BJ (cell line): ENCODE measurements at places on chromosomes 2 and 18.

DNA sequence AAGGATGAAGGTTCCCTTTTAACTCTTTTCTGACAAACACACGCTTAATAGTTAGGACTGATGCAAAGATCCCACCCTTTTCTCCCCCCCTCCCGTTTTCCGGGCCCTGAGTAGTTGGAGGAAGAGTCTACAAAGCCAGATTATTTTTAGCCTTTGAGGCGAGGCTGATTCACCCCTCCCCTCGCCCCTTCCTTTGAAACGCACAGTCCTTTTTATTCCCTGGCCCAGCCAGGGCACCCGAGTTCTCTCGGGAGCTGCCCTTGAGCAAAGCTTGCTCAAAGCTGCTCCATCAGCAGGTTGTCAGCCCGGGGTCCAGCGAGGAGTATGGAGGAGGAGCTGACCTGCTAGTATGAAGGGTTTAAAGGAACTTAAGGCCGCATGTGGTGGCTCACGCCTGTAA, 47.1 kb upstream of the SPRED2 start:
- no peak for DNase-seq

GRCh38 chr2:25374411-25374810, 32.7 kb upstream of the DNMT3A start:
- DNase-seq, result no peak

GRCh38 chr18:76364282-76365259, 130.5 kb downstream of the ZNF516 start:
- no peak for DNase-seq

DNA sequence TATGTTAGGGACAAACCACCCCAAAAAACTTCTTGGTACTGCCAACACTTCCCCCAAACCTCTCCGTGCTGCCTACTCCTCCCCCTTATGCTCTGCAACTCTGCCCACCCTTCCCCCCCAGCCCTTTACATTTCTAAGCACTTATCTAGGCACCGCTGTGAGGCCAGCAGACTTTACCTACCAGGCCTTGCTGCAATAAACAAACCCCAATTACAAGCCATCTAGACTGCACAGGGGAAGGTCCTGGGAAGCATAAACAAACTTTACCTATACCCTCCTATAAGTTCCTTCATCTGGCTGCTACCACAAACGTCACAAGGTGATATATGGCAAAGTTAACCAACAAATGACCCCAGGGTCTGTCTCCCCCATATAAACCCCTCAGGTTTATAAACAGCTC, 259.4 kb upstream of the GULP1 start:
- no peak for DNase-seq

DNA sequence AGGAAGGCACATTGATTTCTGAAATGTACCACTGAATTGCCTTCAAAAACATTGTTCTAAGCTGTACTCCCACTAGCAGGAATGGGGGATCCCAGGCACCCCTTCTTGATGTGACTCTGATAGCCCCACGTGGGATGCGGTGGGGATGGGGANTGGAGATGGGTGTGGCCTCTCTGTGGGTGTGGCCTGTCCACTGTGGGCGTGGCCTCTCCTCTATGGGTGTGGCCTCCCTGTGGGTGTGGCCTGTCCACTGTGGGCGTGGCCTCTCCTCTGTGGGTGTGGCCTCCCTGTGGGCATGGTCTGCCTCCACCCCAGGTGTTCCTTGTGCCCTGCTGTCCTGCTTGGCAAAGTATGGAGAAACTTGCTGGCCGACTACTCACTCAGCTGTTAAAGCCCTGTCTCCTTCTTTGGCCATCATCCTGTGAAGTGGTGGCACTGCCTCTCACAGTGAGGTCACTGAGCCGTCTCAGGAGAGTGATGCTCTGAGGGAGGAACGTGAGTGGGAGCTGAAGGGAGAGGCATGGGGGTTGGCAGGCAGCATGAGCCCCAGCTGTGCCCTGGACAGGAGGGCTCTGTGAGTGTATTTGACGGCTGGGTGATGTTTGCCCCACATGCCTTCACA, 6.7 kb upstream of the PARD6G start:
- no peak for DNase-seq

DNA sequence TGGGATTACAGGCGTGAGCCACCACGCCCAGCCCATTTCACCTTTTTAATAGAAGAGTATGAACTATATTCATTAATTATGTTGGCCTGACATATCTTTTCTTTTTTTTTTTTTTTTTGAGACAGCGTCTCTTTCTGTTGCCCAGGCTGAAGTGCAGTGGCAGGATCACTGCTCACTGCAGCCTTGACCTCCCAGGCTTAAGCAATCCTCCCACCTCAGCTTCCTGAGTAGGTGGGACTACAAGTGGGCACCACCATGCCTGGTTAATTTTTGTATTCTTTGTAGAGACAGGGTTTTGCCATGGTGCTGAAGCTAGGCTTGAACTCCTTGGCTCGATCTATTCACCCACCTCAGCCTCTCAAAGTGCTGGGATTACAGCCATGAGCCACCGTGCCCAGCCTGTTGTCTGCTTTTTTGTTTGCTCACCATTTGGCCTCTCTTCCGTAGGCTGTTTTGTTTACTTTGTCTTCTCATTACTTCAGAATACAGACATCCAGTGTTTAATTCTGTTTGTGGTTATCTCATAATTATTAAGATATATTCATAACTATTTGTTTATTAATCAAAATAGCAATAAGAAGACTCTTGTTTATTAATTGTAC, 16.3 kb upstream of the CDH2 start:
- no peak for DNase-seq

GRCh38 chr2:156156580-156156979, 175.9 kb downstream of the NR4A2 start:
- no peak for DNase-seq

GRCh38 chr2:166676716-166677115, 182.7 kb upstream of the SCN7A start:
- no peak for DNase-seq
